DMS153 (cell line): ENCODE measurements at places on chromosomes 6 and 20.

DNA sequence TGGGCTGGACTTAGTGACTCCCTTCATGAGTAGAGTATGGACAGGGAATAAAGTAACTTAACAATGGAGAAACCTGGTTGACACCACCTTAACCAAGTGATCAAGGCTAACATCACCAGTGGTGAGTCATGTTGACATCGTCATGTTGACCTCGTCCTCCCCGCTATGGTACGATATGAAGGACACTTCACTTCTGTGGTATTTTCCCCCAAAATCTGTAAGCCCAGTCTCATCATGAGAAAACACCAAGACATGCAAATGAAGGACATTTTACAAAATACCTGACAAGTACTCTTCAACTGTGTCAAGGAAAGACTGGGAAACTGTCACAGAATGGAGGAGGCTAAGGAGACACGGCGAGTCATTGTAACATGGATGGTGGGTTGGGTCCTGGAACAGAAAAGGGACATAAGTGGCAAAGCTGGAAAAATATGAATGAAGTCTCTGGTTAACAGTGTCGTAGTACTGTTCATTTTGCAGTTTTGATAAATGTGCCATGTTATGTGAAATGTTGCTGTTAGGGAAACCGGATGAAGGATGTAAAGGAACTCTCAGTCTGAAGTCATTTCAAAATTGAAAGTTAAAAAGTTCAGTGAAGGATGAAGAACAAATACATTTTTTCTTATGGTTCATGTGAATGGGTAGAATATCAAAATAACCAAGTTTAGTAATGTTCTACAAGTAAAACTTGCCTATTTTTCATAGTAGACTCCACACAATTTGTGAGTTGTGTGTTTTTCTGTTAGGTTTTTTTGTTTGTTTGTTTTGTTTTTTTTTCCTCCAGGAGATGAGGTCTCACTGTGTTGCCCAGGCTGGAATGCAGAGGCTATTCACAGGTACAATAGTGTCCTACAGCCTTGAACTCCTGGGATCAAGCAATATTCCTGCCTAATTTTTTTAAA, 247.5 kb downstream of the TMEM242 start:
- DNase-seq = no peak

DNA sequence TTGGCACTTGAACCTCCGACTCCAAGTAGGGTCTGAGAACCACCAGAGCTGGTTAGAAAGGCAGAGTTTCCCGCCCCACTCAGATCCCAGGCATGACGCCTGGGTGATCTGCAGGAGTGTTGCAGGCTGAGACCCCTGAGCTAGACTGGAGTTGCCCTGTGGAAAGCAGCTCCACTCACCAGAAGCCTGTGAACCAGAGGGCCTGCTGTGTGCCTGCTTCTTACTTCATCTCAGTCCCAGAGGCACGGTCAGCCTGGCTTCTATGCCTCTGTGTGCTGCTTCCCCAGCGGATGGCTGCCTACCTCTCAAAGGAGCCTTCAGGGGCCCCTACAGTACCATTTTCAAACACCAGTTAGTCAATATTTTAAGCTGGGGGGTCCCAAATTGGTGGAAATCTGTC, 15.6 kb upstream of the CCN6 start:
- DNase-seq = no peak

- DNase-seq = no peak
Observed at GRCh38 chr6:116354236-116354635, 16.5 kb upstream of the DSE start.

- no peak for DNase-seq
Observed at GRCh38 chr6:110683241-110683640, 132.0 kb downstream of the CDK19 start.

GRCh38 chr6:164085091-164086075, 670.9 kb downstream of the QKI start:
- DNase-seq = no peak

- DNase-seq = peak; percentile 58
Observed at GRCh38 chr20:3239026-3239866, at the start of gene SLC4A11. SLC4A11 (minus strand) TSS chr20:3239190; CDS start chr20:3239137, 53 bp downstream.

GRCh38 chr6:110689275-110689935, 125.9 kb downstream of the CDK19 start:
- DNase-seq = peak; percentile 12

DNA sequence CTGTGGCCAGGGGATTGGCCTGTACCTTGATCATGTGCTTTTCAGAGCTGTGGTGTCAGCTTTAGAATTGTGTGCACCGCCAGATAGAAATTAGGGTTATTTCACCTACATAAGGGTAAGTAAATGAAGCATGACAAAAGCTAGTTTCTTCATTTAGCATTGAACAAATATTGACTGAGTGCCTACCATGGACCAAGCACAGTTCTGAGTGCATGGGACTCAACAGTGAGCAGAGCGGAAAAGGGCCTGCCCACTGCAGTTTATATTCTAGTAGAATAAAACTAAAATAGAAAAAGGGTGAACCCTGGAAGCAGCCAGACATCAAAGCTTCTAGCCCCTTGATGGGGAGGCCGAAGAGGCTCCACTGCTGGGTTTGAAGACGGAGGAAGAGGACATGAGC, 25.6 kb downstream of the ECT2L start:
- DNase-seq = peak; percentile 27

DNA sequence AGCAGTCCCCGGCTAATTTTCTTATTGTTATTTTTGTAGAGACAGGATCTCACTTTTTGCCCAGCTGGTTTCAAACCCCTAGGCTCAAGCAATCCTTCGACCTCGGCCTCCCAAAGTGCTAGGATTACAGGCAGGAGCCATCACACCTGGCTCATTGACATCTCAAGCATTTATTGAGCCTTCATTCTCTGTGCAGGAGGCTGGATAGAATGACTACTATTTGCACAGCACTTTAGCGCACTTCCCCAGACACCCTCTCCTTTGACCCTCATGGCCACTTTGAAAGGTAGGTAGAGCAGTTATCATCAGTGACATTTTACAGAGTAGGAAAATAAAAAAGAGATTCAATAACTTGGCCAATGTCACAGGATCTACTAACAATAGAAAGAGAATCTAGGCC, 124.0 kb upstream of the STXBP5 start:
- DNase-seq = peak; percentile 90

DNA sequence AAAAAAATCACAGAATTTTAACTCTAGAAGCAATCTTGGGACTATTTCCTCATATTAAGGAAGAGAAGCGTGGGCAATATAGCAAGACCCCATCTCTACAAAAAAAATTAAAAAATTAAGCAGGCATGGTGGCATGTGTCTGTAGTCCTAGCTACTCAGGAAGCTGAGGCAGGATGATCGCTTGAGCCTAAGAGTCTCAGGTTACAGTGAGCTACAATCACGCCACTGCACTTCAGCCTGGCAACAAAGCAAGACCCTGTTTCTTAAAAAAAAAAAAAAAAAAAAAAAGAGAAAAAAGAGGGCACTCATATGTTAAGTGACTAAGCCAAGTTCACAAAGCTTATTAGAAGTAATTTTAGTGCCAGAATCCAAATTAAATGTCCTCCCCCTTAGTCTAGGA, 100.8 kb downstream of the SESN1 start:
- no peak for DNase-seq

DNA sequence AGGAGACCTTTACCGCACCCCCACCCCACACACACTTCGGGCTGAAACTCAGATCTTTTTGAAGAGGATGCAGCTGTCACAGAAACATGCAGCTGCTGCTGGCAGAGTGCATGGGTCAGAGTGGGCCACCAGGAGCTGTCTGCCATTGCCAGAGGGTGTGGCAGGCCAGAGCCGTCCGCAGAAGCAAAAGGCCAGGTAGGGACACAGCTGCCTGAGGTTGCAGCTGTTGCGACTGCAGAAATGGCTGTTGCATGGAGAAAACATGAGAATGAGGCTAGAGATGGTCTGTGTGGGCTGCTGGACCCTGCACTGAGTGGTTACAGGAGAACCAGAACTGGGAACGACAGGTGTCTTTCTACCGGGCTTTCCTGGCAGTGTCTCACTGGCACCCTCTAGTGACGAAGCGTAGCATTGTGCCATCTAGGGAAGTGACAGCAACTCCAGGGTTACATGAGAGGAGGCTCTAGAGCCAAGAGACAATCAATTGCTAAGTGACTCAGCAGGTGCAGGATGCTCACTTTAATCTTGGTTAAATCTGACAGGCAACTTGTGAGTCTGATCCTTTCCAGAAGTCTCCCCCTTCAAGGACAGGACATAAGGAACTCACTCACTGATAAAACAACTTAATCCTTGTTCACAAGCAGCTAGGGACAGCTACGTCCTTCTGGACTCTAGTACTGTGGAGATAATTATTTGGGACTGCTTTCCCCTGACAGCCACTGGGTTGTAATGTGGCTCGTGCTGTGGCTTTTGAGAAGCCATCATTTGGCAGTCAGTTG, 29.1 kb upstream of the SERPINB9 start:
- peak; percentile 6 for DNase-seq

DNA sequence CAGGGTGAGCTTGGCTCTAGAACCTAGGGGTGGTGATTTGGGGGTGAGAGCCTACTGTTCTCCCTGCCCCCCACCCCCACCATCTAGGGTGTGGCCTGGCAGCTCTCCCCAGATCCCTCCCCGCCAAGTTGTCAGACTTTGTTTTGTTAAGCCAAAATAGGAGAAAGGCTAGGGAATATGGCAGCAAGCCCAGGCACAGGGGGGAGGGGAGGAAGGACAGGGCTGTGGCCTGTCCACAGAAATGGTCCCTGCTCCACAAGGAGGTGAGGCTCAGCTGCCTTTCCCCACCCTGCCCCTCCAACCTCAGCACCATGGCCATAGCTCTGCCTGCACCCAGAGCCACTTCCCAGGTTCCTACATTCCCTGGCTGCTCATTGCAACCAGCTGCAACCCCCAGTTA, 17.2 kb downstream of the SCUBE3 start:
- no peak for DNase-seq

- DNase-seq = no peak
Observed at GRCh38 chr6:96563853-96564252, 925 bp downstream of the FHL5 start.
